ENCODE measurements at places on chromosomes 11 and 22.

DNA sequence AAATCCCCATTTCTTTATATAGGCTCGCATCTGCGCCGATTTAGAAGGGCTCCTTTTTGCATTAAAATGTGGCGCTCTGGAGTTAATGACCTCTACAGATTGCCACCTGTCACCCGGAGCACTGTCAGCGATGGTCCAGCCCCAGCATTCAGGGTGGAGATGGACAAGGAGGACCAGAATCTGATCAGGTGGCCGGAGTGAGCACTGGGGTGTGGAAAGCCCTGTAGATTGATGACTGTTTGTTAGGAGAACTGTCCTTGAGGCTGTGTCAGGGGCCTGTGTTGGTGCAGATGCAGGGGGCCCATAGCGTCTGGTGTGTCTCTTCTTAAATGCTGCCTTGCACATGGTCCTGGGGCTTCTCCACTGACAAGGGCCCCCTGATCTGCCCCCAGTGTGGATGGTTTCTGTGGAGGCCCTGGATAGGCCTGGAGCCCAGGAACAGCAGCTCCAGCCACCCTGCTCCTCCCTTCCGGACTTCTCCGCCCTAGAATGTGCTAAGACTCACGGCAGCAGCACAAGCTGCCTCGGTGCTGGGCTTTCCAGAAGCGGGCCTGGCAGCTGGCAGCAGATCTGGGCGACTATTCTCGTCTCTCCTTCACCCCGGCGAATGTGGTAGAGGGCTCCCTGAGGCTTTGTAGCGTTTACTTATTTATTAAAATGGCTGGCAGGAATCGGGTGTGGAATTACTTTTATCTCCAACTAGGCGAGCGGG lies 1333.3 kb downstream of the BRD1 start:
- no peak for DNase-seq

DNA sequence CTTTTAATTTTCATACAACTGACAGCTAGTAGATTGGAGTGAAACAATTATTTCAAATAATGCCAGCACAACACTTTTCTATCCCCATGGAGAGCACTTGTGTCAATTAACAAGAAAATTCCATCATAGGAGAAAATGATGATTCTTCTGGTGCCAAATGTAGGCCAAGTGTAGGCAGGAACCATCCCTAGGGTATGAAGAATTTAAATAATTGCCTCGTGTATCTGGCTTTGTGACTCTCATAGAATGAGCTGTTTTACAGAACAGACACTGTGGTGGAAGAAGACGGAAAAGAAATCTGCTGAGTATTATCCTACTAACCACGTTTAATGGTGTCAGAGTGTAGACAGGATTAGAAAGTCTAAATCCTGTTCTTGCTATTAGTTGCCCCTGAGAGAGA lies 1542.2 kb downstream of the LRRC4C start:
- DNase-seq = no peak

- DNase-seq = no peak
Observed at GRCh38 chr22:18133452-18133851, 16.5 kb upstream of the USP18 start.

DNA sequence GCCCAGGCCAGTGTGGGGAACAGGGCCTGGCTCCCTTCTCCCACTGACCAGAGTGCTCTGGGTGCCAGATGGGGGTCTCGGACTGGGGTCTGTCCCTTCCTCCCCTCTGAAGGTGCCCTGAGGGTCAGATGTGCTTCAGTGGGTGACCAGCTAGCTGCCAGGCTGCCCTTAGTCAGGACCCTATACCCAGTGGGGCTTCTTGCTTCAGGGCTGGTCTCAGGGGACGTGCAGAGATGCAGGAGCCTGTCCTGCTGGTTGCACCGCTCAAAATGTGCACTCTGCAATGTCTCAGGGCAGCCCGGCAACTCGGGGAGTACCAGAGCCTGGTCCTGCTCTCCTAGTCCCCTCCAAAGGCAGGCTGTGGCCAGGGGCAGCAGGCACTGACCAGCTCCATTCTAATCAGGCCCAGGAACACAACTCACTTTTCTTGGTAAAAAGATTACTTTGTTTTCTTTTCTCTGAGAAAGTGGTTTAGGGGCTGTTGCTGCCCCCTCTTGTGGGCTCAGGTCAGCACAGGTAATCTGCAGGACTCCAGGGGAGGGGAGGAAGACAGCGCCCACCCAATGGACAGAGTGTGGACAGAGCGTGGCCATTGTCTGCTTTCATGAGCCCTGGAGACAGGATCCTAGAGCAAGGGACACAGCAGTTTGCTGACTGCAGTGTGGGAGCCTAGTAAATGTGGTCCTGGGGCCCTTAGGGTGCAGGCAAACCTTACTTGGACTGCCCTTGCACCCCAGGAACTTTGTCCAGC lies 80.9 kb downstream of the MED15 start:
- DNase-seq = no peak

GRCh38 chr11:100874203-100874602 lies 187.1 kb downstream of the ARHGAP42 start:
- DNase-seq = no peak

- no peak for DNase-seq
Observed at GRCh38 chr11:61193596-61193995, 9.7 kb upstream of the PGA3 start.

- no peak for DNase-seq
Observed at GRCh38 chr11:57787920-57788702, 26.5 kb downstream of the CTNND1 start.

DNA sequence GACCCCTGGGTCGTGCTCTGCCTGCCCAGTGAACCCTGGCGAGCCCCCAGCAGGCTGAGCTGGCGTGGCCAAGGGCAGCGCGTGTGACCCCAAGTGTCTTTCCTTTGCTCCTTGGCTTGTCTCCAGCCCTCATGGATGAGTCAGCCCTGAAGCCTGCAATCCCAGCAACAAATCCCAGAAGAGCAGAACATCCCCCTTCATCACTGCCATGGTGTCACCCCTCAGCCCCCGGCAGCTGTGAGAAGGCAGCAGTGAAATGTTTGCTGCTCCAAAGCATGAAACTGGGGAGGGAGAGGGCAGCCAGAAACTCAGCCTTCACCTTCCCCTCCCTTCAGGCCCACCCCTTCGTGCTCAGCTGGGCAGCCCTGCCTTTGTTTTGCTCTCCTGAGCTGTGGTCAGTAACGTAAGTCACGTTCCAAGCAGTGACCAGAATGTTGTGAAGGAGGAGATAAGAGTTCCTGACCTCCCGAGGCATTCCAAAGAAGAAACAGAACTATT lies 29.8 kb downstream of the ADAMTS15 start:
- no peak for DNase-seq
